ENCODE measurements at places on chromosomes 2 and 18. TPM values are rescaled to one million over a fixed set of nuclear protein-coding genes. Genes with fewer than 3 reads are reported as not detected.

SAG gene
- total RNA-seq: under 0.01 TPM

DNAJC5G gene
- not detected for total RNA-seq

G6PC2 gene
- under 0.01 TPM for total RNA-seq

VWC2L gene
- under 0.01 TPM for total RNA-seq

CD207 gene
- total RNA-seq: not detected

CYP1B1 gene
- 2.7 TPM for total RNA-seq

DNA sequence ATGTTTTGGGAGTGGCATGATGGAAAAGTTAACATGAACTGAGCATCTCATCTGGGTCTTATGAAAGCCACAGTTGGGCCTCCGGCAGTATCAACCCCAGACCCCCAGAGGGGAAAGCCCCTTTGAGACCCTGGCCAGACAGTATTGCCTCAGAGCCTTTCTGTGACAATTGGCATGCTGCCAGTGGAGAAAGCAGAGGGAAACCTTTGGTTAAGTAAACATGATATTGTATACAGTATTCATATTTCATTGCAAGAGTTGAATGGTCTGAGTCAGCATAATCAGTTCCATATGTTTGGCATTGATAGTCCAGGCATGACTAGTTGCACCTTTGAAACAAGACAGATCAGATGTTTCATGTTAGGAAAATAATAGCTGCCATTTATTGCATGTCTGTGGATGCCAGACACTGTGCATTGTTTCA is 20.0 kb downstream of the MERTK start:
- no peak for DNase-seq

- no peak for DNase-seq
These were observed 84.3 kb upstream of the LTBP1 start for GRCh38 chr2:32862269-32863055.

DNA sequence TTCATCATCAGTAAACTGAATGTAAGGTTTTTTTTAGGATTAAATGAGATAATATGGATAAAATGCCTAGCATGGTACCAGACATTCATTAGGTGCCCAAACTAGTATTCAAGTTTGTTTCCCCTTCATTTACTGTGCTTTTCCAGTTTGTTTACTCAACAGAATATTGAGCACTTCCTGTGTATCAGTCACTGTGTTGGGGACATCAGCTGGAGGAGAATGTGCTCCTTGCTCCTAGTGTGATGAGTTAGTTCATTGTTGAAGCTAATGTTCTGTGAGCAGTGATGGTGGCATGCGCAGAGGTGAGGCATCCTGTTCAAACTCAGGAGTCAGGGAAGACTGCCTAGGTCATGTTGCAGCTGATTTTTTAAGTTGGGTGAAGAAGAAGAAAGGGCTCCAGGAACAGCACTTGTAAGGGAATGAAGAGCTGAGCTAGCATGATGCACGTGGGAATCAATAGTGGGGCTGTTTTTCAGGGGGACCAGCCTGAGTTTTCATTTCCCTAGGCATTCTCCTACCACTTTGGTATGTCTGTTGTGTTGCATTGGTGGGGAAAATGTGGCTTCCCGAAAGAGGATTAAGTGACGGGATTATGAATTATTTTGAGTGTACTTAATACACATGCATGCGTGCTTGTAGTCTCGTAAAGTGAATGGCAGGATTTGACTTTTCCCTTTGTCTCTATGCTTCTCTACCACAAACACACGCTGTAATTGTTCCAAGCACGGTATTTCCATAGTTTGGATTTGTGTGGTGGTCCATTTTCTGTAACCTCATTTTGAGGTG is 23.7 kb downstream of the TTLL4 start:
- DNase-seq: no peak

DNA sequence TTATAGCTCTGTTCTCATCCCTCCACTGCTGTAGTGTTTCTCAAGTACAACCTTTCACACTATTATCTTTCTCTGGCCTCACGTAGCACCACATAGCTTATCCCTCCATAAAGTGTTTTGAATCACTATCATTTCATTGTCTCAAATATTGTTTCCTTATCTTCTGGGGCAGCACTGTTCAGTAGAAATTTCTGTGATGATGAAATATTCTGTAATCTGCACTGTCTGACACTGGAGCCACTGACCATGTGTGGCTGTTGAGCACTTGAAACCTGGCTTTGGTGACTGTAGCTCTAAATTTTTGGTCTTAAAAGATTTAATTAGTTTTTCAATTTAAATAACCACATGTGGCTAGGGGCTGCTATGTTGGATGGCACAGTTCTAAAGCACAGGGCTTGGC is 78.9 kb downstream of the CPS1 start:
- no peak for DNase-seq

DNA sequence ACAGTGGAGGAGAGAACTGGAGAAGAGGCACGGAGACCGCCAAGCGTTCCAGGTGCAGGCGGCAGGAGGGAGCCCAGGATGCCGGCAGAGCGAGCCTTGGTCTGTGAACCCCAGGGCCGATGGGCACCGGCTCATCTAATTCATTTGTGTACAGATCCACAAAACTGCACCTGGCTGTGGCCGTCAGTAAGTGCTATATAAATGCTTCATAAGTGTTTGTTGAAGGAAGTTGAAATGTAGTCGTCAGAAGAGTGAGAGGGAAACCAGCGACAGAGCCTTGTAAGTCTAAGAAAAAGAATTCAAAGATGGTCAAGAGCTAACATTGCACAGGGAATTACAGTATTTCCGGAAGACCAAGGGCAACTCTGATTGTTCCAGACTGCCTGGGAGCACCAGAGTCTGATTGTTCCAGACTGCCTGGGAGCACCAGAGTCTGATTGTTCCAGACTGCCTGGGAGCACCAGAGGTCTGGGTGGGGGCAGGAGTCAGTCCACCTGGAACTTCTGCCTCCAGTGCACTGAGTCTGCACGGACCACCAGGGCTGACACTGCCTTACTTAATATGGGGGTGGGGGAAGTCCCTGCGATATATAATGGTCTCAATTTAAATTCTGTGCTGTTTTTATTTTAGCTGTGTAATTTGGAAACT is 112.3 kb downstream of the BCL2 start:
- DNase-seq: no peak

- no peak for DNase-seq
These were observed 315.4 kb downstream of the NCKAP5 start for GRCh38 chr2:133252780-133253355.

DNA sequence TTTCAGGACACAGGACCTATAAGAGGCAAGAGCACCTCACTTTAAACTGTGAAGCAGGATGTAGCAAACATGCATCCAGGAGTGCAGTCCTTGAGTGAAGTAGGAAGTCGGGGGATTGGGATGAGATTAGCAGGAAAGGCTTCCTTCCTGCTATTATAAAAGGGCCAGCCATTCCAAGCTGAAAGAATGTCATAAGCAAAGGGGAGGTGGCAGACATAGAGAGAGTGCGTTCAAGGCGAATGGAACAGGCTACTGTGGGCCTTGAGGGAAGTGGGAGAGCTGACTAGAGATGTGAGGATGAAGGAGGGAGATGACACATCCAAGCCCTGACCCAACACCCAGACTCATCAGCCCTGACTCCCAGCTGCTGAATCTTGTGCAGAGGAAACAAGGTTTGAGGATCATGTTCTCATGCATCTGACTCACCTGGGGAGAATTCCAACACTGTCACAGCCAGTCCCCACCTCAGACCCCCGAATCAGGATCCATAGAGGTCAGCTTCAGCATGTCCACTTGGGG is 63.9 kb downstream of the GYPC start:
- no peak for DNase-seq

DNA sequence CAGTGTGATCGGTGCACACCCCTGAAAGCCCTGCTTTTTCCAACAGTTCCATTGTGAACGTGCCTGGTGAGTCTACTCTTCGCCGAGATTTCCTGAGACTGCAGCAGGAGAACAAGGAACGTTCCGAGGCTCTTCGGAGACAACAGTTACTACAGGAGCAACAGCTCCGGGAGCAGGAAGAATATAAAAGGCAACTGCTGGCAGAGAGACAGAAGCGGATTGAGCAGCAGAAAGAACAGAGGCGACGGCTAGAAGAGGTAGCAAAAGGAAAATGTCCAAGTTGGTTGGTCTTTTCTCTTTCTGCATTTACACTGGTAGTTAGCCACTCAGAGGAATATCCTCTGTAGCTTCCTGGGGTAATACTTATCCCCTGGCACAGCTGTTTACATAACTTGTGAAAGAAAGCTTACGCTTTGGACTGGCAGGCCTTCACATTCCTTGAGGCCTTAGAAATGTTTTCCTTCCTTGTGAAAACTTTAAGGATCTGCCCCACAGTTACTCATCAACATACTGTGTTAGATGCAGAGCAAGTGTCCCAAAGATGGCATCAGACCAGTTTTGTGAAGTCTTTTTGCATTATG is 146.6 kb downstream of the MAP4K4 start:
- no peak for DNase-seq

GRCh38 chr2:178233428-178233827 is 39.1 kb downstream of the OSBPL6 start:
- DNase-seq: no peak

- no peak for DNase-seq
These were observed 13.1 kb upstream of the SNTG2 start for GRCh38 chr2:937530-937929.

- no peak for DNase-seq
These were observed 8.1 kb upstream of the TYMS start for GRCh38 chr18:649341-649740.

GRCh38 chr2:144230448-144231085 is 289.4 kb downstream of the ZEB2 start:
- peak; percentile 53 for DNase-seq

- DNase-seq: no peak
These were observed 68.7 kb upstream of the XDH start for GRCh38 chr2:31483246-31483645.

GRCh38 chr2:23492921-23493320 is 107.9 kb downstream of the KLHL29 start:
- DNase-seq: no peak

- DNase-seq: no peak
These were observed 9.0 kb downstream of the OBSL1 start for GRCh38 chr2:219562049-219563020.

DNA sequence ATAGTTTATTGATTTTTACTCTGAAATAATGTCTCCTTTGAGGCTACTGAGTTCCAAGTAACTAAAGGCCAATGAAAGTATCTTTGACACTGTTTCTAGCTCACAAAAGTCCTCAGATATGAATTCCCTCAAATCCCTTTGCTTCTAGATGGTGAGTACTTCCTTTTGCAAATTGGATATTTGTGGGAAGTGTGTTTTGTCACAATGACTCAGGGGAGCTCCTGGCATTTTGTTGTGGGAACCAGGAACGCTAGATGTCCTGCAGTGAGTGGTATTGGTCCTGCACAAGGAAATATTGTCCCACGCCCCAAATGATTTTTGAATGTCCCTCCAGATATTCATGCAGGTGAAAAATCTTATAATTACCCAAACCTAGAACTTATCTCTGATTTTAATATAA is 24.3 kb downstream of the TACR1 start:
- no peak for DNase-seq

GRCh38 chr2:62187246-62187645 is 8.7 kb upstream of the B3GNT2 start:
- DNase-seq: no peak

GRCh38 chr2:114614592-114614991 is 172.2 kb downstream of the DPP10 start:
- DNase-seq: no peak

DNA sequence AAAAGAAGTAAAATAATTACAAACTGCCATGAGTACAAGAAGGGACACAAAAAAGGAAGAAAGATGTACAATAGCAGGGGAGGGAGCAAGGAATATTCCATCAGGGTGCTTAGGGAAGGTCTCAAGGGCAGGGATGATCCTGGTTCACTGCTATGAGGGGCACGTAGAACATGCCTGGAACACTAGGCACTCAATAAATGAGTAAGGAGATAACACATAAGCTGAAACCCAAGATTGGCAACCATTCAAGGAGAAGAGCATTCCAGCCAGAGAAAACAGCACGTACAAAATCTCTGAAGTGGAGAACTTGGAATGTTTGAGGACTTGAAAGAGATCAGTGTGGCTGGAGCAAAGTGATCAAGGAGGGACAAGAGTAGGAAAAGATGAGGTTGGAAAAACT is 103.2 kb downstream of the FAM161A start:
- no peak for DNase-seq

DNA sequence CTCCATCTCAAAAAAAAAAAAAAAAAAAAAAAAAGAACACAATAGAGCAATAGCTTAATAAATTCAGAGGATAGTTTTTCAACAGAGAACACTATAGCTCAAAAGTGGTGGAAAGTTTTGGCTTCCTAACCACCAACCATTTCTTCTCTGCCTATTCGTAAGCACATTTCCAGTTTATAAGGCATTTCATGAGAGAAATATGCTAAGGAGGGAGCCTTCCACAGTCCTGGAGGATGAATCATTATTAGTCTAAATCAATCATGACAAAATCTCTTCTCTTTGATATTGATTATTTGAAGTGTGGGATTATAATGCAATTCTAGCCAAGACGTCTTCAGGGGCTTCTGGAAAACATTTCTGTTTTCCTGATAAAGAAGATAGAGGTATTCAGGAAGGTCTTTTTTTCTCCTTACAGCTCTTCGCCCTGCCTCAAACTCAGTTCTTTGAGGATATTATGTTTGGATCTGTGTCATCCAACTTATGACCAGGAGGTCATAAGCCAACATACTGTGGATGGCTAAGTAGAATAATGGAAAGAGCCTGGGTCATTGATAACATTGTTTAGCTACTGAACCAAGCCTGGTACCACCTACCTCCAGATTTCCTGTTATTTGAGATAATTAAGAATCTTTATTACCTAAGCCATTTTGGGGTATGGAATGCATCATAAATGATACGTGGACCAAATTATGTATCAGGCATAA is 207.3 kb downstream of the TRIB2 start:
- no peak for DNase-seq

DNA sequence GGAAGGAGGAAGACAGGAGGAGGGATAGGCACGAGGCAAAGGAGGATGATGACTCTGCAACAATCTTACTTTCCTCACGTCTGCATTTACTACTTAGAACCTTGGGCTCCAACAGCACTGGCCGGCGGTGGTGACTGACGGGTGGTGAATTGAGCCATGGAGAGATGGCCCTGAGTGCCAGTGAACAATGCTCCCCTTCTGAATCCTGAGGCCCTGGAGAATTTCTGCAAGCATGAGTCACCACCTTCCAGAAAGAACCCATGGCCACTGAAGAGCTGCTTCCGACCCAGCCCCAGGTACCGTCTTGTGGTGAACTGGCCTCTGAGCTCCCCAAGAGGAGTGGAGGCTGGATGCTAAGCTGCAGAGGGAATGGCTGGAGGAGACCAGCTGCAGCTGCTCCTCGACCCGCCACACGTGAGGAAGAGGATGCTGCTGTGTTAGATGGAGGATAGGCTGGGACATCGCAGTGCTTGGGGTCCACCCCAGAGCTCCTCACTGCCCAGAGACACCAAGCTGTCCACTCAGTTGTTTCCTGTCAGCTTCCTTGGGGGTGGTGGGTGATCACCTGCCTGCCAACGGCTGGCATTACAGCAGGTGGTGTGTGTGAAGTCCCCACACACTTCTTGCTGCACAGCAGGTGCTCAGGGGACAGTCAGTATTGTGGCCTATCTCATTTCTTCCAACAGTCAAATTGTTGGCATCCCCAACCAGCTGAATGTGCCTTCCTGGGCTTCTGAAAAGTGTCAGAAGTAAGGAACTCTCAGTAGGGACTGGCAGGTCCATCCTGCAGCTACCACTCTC is 186.5 kb upstream of the ID2 start:
- no peak for DNase-seq

GRCh38 chr2:170446078-170446477 is 268.1 kb downstream of the MYO3B start:
- DNase-seq: no peak
